ENCODE measurements at places on chromosomes 12 and 14.

GRCh38 chr12:111216387-111217159 is 152.3 kb downstream of the PHETA1 start:
- DNase-seq, result no peak

- DNase-seq, result peak; percentile 2
Measured at GRCh38 chr14:78863143-78863542, 693.0 kb downstream of the NRXN3 start.

GRCh38 chr14:60652674-60653651 is 3.7 kb upstream of the SIX1 start:
- DNase-seq, result no peak

DNA sequence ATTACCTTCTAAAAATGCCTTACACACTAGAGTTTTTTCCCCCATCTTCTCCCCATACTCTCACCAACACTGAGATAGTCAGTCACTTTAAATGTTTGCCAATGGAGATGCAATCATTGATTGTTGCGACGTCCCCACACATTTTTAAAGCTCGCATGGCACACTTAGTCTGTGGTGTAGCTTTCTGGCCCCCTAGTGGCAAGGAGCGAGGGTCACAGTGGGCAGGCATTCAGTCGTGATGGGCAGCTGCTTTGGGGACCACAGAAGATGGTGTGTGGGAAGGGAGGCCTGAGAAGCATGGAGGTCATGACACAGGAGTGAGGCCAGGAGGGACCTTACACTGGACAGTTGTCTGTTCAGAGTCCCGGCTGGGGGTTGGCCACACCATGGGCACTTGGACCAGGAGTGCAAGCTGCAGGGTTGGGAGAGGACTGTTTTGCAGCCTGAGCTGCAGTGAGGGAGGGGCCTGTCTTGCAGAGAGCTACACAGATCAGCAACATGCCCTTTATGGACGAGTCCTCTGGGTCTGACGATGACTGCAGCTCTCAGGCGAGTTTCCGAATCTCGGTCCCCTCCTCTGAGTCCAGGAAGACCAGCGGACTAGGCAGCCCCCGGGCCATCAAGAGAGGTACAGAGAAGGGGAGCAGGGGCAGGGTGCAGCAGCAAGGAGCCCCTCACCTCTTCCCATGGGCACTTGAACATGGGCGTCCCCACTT is 28.6 kb downstream of the PIGH start:
- peak; percentile 51 for DNase-seq

DNA sequence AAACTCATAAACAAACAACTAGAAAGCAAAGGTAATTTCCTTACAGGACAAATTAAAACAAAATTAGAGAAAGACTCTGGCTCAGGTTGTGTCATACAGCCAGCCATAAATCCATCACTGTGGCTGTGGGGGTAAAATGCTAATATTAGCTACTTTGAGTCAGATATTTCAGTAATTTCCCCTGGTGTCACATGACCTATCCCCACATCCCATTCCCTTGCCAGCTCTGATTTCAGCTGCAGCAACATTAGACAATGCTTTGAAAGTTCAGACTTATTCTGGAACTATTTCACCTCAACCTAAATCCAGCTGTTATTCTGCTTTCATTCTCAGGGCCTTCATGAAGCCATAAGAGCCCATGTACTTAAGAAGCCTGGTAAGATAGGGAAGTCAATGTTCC is 55.3 kb downstream of the RPL10L start:
- no peak for DNase-seq

DNA sequence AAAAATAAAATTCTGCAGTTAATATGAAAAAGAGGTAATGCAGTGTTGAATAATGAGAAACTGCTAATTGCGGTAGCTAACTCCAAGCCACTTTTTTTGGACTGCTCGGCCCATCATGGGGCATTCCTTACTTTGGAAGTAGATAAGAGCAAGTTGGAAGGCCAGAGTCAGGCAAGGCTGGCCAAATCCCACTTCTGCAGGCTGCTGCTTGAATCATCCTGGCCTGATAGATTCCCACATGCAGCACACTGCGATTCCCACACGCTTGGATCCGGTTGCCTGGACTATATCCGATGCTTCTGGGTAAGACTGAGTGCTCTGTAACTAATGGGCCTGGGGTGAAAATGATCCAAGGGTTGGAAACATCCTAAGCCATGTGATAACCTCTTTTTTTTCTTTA is 10.6 kb downstream of the EIF2B2 start:
- DNase-seq, result no peak

- DNase-seq, result no peak
Measured at GRCh38 chr14:60107477-60107876, 15.8 kb downstream of the PCNX4 start.

DNA sequence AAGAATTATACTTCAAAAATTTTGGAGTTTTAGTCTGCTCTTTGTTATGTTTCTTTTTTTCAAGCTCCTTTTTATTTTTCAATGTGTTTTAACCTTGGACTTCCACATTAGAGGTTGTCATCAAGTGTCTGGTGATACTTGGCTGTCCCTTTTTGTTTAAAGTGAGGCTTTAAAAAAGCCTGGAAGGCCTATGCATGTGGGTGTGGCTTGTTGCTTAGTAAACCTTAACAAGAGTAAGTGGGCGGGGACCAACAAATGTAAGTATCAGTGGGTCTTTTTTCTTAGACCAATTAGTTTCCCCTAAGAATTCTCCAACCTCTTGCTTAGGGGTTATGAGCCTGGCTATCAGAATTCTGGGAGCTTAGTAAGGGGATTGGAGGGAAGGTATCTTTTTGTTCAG is 26.4 kb downstream of the HCFC2 start:
- no peak for DNase-seq

- DNase-seq, result no peak
Measured at GRCh38 chr14:72454388-72455160, 439.3 kb downstream of the DPF3 start.

DNA sequence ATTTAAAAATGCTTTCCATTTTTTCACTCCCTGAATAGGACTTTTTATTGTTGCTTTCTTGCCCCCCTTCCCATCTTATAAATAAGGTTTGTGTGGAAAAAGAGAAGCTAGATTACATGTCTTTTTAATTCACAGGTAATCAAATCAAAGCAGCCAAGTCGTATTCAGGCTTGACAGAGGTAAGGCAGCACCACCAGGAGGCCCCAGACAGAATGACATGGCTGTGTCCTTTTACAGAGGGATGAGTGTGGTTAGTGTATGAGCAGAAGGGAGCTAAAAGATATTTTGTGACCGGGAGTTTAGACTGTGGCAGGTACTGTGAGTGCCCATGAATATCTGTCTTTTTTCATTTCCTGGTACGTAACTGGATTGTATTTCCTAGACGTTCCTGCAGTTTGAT is 596.1 kb downstream of the ETNK1 start:
- no peak for DNase-seq

- DNase-seq, result peak; percentile 73
Measured at GRCh38 chr12:67943141-67943892, 45.9 kb upstream of the IFNG-AS1 start.

DNA sequence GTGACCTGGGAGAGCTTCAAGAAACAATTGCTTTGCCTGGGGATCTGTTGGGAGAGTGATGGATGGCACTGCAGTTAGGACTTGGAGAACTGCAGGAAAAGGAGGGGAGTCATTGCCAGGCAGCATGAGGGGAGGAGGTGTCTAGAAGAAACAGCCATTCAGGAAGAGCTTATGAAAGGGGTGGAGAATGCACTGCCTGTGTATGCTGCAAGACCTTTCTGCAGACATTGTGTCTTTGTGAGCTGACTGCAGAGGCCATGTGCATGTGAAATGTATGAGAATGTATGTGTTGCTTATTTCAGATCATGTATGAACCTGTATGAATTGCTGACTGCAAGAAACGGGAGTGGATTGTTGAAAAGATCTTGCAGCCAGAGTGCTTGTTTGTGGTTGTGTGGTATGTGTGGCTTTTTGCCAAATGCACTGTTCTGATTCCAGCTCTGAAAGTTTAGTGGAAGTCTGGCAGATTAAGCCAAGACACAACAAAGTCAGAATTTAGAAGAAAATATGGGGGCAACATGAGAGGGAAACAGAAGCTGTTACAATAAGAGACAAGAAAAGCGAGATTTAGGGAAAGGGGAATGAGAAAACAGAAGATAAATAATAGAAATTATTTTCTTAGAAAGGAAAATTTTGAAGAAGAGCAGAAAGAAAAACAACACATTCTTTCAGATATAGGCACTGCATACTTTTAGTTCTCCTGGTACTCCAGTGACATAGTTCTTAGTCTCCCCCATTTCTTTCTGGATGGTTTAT is 9.8 kb upstream of the RIMKLB start:
- no peak for DNase-seq

DNA sequence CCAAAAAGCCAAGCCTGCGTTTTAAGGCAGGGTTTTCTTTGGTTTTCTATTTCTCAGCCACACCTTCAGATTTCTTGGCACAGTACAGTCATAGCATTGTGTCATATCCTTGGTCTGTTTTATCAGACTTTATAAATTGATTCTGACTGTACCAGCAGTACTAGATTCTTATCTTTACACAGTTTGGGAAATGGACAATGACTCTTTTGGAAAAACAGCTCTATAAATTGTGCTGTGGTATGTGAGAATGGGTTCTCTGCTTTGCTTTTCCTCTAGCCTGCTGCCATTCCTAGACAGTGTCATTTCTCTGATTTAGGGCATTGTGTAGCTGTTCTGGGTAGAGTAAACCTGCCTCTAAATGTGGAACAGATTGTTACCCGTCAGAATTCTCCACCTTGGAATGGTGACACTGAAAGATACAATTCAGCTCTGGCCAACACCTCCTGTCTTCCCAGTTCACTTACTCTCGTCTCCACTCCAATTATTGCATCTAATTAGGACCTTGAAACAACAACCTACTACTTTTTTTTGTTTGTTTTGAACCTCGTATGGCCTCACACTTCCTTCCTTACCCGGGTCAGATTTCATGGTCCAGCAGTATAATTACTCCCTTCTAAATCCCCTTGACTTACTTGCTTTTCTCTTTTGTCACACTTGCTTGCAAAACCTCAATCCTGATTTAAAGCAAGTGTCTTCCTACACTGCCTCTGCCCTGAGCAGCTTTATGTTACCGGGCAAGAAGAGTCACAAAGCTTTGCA is 226.3 kb downstream of the ERC1 start:
- DNase-seq, result no peak

DNA sequence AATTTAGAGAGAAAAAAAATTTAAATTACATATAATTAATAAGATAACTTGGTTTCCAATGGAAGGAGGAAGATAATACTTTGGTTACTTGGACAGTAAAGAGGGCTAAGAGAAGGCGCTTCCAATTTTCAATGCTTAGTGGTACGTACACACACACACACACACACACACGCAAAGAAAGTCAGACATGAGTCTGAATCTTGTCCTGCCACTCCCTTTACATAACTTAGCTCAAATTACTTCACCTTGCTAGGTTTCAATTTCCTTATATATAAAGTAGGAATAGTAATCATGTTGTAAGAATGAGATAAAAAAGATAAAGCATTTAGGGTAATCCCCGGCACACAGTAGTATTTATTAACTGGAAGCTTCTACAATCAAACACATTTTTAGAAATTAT is 39.7 kb upstream of the VCPKMT start:
- no peak for DNase-seq

DNA sequence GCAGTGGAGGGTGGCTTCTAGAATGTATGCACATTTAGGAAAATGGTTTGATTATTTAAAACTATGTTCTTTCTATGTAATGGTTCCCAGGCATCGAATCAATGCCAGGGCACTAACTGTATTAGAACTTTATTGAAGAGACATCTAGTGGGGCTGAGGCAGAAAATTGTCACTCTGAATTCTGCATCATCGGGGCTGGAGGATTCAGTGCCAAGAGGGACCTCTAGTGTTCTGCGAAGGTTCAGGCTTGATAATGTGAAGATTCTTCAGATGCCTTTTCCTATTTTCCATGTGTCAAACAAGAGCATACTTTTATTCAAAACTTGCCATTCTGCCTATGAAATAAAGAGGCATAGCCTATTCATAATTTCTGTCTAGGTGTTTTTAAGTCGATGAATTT is 146.3 kb downstream of the CAND1 start:
- DNase-seq, result no peak

GRCh38 chr12:109127533-109128242 is 11.3 kb downstream of the ACACB start:
- DNase-seq, result no peak

DNA sequence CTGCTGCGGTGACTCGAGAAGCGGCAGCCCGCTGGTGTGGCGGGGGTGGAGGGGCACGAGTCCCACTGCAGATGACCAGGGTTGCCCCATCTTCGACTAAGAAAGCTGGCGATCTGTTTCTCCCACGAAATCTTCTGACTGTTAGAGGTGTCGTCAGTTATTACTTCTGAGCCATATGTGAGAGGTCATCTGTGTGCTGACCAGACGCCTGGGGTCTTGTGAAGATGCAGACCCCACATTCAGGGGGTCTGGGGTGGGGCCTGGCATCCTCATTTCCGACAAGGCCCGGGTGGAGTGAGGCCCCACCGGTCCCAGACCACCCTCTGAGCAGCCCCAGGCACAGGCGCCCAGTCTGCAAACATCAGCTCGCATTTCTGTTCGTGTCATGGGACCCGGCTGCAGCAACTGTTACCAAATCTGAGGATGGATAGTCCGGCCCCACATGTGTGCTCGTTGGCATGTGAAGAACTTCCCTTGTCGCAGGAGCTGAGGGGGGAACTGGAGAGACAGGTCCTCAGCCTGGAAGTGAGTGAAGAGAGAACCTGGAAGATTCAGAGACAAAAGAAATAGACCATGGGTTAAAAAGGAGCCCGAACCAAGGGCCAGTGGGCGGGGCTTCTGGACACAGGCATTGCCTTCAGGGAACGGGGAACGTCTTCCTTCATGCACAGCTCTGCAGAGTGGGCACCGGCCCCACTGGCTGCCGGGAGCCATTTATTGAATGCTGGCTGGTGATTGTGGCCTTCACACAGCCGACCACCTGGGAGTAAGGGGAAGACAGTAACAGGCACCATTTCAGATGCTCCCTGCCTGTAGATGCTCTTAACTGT is 135.2 kb downstream of the ADGRD1 start:
- DNase-seq, result no peak

GRCh38 chr12:12230275-12230674 is 36.6 kb downstream of the LRP6 start:
- no peak for DNase-seq

- DNase-seq, result peak; percentile 69
Measured at GRCh38 chr12:56193025-56193578, 3.8 kb upstream of the SMARCC2 start.

DNA sequence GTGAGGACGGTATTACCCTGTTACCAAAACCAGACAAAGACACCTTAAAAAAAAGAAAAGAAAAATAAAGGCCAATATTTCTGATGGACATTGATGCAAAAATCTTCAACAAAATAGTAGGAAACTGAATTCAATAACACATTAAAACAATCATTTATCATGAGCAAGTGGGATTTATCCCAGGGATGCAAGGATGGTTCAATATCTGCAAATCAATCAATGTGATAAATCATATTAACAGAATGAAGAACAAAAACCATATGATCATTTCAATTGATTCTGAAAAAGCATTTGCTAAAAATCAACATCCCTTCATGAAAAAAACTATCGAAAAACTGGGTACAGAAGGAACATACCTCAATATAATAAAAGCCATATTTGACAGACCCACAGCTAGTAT is 32.3 kb upstream of the ATP2B1 start:
- no peak for DNase-seq

- DNase-seq, result no peak
Measured at GRCh38 chr12:66541426-66541825, 137.4 kb downstream of the GRIP1 start.

Measured in T-cell (primary cell).